ENCODE measurements at places on chromosomes 1 and 21.
A peak's percentile ranks its signal among the peaks of the same experiment; 100 is the strongest.

GRCh38 chr1:192552760-192553191 is 22.8 kb upstream of the RGS1 start:
- no peak for DNase-seq

GRCh38 chr1:118716775-118717174 is 271.4 kb downstream of the TBX15 start:
- DNase-seq, result no peak

DNA sequence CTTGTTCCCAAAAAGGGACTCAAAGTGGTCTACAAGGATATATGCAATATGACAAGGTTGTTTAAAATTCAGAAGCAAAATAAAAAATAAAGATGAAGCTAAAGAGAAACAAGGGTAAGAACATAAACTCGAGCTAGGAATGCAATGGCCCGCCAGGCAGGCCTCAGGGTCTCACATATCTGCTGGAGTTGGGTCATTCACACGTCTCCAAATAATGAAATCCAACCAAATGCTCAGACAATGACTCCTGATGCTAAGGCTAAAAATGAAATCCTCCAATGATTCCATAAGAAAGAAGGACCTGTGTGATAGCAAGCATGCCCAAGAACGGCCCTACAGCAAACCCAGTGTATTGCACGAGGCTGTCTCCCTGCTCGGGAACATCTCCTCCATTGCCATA is 153.3 kb upstream of the ETS2 start:
- DNase-seq, result no peak

- no peak for DNase-seq
Observed at GRCh38 chr1:101115112-101115511, 89.5 kb upstream of the DPH5 start.

- peak; percentile 26 for DNase-seq
Observed at GRCh38 chr1:22972760-22973159, at the start of gene LACTBL1. Gene LACTBL1, minus strand, starts transcription at chr1:22972866. Its CDS starts 550 bp downstream, at chr1:22972316.

DNA sequence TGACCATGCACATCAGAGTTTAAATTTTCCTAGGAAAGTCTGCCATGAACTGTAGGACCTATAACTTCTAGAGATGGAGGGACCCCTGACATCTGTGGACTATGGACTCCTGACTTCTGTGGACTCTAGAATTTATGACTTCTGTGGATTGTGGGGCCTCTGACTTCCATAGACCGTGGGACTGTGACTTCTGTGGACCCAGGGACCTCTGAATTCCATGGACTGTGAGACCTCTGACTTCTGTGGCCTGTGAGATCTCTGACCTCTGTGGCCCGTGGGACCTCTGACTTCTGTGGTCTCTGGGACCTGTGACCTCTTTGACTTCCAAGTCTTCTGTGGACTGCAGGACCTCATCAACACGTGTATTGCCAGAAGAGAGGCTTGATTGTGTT is 36.7 kb downstream of the PEX14 start:
- no peak for DNase-seq

- DNase-seq, result peak; percentile 93
Observed at GRCh38 chr1:155255243-155256007, at the start of gene ENTREP3. Gene ENTREP3, minus strand, starts transcription at chr1:155255483. Its CDS starts 606 bp downstream, at chr1:155254877.

DNA sequence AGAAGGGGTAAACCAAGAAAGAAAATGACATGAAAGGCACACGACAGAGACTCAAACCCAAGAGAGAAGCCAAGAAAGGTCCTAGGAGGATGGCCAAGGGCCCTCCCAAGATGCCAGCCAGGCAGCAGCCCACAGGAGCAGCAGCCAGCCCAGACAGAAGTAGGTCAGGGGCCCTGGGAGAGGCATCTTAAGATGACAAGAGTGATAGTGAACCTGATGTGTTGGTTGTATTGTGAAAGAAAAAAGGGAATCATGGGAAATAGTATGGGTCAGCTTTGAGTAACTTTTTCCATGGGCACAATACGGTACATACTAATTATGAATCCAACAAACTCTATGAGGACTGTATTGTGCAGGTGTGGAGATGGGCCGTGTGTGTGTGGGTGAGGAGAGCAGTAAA is 3.3 kb downstream of the CCSAP start:
- DNase-seq, result no peak

GRCh38 chr1:56255516-56256152 is 323.7 kb downstream of the PLPP3 start:
- DNase-seq, result no peak

DNA sequence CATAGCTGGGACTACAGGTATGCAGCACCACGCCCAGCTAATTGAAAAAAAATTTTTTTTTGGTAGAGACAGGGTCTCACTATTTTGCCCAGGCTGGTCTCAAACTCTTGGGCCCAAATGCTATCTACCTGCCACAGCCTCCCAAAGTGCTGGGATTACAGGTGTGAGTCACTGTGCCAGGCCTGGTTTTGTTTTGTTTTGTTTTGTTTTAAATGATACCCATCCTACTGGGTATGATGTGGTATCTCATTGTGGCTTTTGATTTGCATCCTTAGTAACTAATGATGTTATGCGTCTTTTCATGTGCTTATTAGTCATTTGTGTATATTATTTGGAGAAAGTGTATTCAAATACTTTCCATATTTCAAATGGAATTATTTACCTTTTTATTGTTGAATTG is 142.3 kb downstream of the VPS13D start:
- no peak for DNase-seq

DNA sequence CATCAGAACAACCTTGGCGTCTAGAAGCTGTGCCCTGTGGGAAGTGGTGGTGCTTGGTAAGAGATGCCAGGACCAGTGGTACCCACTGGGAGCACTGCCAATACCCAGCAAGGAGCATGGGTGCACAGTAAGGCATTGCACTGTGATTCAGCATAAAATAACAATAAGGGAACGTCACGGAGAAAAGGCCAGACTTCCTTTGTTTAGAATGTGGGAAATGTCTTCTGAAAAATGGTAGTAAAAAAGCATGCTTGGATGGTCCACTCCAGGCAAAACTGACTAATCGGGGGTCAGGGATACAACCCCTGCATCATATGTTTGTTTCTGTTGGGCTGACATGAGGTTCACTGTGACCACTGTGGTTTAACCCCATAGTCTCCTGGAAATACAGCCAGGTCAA is 14.7 kb downstream of the METTL18 start:
- no peak for DNase-seq

GRCh38 chr1:222790520-222790919 is 24.3 kb upstream of the DISP1 start:
- no peak for DNase-seq

- DNase-seq, result no peak
Observed at GRCh38 chr21:29719521-29719920, 220.3 kb downstream of the GRIK1 start.

- no peak for DNase-seq
Observed at GRCh38 chr1:51648180-51649109, 31.6 kb downstream of the OSBPL9 start.

- peak; percentile 58 for DNase-seq
Observed at GRCh38 chr1:59673573-59674450, 140.9 kb upstream of the HOOK1 start.

- peak; percentile 76 for DNase-seq
Observed at GRCh38 chr1:29256979-29257804, 20.9 kb downstream of the PTPRU start.

DNA sequence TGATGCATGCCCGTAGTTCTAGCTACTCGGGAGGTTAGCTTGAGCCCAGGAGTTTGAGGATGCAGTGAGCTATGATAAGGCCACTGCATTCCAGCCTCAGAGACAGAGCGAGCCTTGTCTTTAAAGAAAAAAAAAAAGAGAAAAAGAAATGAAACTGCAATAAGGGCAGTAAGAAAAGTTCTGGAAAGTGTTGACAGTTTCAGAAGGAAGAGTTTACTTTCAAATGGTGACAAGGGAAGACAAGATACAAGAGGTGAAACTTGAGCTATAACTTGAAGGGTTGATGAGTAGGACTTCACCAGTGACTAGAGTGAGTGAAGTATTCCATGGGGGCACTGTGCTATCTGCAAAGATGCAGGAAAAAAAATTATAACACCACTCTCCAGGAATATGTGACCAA is 125.0 kb downstream of the AKT3 start:
- no peak for DNase-seq

DNA sequence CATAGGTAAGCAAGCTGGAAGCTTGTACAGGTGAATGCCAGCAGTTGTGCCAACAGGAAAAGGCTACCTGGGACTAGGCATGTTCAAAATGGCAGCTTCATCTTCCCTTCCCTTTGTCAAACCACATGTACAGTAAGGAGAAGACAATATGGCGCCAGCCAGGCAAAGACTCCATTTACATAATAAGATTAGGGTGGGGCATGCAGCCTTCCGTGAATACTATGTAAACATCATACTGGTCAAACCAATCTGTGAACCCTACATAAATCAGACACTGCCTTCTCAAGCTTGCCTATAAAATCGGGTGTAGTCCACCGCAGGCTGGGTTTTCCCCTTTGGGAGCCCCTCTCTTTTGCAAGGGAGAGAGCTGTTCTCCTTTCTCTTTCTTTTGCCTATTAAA is 24.6 kb downstream of the ATF3 start:
- no peak for DNase-seq

GRCh38 chr1:31955917-31956736 is 18.0 kb upstream of the PTP4A2 start:
- DNase-seq, result peak; percentile 73

- no peak for DNase-seq
Observed at GRCh38 chr1:36458910-36459309, 5.3 kb downstream of the MRPS15 start.

- no peak for DNase-seq
Observed at GRCh38 chr1:2303016-2303775, 75.1 kb downstream of the SKI start.

- DNase-seq, result no peak
Observed at GRCh38 chr21:45209046-45209445, 78.6 kb downstream of the POFUT2 start.

DNA sequence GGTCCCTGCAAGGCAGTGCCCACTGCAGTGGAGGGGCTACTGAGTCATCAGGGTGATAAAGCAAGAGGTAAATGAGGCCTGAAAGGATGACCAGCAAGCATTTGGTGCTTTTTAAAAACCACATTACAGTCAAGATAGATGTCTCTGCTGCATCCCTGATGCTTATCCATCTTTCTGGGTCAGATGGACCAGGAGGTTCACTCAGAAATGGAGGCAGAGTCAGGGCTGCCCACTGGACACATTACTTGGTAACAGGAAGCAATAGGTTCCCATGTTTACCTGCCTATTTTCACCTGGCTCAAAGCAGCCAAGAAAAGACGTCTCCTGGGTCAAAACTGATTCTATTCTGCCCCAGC is 3.6 kb downstream of the SPATA46 start:
- DNase-seq, result no peak

GRCh38 chr1:91697861-91698260 is 188.1 kb downstream of the TGFBR3 start:
- no peak for DNase-seq

GRCh38 chr1:65393347-65393746 is 27.1 kb upstream of the LEPR start:
- DNase-seq, result no peak

DNA sequence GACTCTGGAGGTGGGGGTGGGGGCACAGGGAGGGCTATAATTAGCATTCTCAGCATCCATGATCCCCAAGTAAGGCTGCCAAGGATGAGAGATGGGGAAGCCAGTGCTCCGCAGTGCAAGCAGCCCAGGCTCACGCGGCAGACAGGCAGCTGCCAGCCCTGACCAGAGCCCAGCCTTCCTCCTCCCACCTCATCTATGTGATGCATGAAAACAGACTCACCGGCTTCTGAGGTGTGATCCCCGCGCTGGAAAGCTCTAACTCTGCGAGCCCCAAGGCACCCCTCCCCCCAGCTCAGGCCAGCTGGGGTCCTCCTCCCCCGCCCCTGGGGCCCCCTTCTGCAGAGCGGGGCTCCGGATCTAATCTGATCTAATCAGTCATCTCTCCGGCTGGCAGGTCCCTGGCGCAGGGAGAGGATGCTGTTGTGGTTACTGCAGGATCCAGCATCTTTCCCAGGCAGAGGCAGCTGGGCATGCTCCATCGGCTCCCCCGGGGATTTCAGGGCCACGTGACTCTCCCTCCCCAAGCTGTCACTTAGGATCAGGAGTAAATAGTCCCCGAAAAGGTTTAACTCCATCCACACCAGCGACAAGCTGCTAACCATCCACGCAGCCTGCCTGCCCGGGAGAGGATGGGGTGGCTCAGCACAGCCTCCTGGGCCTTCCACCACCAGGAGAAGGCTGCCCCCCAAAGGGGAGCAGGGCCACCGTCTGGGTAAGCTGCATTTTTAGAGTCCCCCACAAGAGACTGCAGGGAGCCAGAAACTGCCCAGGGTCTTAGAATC is at the start of gene PLEKHA6:
TSS of gene PLEKHA6 (minus strand) at position 456 of the 782 bp plus-strand sequence. CDS start 86,202 bp downstream, outside the sequence.
- DNase-seq, result no peak

GRCh38 chr1:40802742-40803113 is 19.1 kb downstream of the KCNQ4 start:
- DNase-seq, result no peak

GRCh38 chr1:1758692-1759455 is 19.4 kb downstream of the NADK start:
- DNase-seq, result no peak

DNA sequence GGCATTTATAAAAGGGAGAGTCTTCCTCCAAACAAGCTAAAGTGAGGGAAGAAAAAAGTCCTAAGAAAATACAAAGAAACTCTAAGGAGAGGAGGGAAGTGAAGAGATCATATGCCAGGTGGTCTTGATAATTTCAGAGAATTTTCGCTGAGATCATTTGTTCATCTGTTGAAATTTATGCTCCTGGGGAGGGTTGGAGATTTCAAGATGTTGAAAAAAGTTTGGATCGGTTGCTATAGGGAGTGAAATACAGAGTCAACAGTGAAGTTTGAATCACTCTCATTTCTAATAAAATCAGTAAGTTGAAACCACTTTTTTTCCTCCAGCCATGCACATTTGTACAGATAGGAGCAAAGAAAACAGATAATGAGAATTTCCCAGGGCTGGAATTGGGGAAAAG is 299.1 kb upstream of the ADAMTS5 start:
- DNase-seq, result no peak

GRCh38 chr1:235639226-235640205 is 10.1 kb downstream of the GNG4 start:
- DNase-seq, result no peak

- no peak for DNase-seq
Observed at GRCh38 chr1:236545621-236546169, 21.9 kb downstream of the LGALS8 start.

- no peak for DNase-seq
Observed at GRCh38 chr1:151293093-151293492, 11.0 kb downstream of the ZNF687 start.

DNA sequence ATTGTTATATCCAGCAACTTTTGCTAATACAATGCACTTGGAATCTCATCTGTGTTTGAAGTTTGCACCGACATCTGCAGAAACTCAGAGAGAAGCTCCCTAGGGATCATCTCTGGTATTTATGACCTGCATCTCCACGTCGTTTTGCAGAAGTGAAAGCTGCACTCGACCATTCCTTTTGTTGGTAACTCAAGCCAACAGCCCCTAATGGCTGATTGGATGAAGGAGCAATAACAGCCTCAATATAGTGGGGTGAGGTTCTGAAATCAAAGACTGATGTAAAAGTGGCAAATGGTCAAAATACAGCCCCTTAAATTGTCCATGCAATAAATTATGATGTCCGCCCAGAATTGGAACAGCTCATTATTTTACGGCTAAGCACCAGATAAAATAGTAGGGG is 344.2 kb upstream of the KAZN start:
- no peak for DNase-seq

All from mesothelial cell of epicardium (in vitro differentiated cells).